Islet precursor cell (in vitro differentiated cells): ENCODE measurements at places on chromosomes 2 and 18.

GRCh38 chr2:24873619-24874018 is 46.4 kb downstream of the ADCY3 start:
- DNase-seq: peak; percentile 42

DNA sequence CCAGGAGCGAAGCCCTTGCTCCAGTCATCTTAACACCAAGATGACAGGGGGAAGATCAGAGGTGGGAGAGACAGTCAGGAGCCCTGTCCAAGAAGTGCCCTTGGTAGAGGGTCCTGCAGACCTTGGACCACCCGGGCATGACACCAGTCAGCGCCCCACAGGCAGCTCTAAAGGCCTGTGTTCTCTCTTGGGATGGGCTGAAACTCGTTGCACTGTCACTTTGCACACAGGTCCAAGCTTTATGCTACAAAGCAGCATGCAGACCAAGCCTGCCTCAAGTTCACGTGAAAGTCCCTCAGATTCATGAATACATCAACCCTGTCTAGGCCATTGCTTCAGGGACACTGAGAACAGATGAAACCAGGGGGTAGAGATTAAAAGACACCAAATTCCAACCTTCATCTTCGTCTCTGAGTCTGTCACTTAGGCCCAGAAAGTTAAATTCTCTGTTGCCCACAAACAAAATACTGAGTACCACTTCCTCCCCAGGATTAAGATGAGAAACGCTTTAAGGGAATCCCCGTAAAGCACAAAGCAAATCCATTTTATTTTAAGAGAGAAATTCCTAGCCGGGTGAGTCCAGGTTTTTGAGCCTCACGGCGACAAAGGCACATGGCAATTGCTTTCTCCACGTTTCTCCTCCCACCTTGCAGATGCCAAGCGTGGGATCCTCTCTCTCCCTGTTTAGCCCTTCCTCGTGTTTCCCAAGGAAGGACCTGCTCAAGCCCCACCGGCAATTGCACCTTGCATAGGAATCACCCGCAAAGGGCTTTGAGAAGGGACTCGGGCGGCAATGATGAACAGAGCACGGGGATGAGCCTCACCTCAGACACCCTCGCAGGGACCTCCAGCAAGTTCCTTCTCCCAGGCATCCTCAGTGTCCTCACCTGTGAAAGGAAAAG is 75.0 kb upstream of the ID2 start:
- peak; percentile 51 for DNase-seq

GRCh38 chr2:106032676-106033075 is 161.4 kb downstream of the UXS1 start:
- no peak for DNase-seq

GRCh38 chr2:235668782-235669181 is 174.9 kb downstream of the AGAP1 start:
- DNase-seq: no peak

DNA sequence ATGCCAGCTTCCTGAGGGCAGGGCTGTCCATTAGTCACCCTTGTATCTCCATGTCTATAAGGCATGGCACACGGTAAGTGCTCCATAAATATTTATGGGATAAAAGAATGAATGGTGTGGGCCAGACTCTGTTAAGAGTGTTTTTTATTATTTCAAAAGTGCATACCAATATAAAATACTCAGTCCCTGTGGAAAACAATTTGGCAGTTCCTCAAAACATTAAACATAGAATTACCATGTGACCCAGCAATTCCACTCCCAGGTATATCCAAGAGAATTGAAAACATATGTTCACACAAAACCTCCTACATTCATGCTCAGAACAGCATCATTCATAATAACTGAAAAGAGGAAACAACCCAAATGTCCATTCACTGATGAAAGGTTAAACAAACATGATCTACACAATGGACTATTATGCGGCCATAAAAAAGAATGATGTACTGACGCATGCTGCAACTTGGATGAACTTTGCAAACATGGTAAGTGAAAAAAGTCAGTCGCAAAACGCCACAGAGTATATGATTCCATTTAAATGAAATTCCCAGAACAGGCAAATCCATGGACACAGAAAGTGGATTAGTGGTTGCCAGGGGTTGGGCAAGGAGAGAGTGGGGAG is 69.1 kb upstream of the TCF7L1 start:
- DNase-seq: no peak

DNA sequence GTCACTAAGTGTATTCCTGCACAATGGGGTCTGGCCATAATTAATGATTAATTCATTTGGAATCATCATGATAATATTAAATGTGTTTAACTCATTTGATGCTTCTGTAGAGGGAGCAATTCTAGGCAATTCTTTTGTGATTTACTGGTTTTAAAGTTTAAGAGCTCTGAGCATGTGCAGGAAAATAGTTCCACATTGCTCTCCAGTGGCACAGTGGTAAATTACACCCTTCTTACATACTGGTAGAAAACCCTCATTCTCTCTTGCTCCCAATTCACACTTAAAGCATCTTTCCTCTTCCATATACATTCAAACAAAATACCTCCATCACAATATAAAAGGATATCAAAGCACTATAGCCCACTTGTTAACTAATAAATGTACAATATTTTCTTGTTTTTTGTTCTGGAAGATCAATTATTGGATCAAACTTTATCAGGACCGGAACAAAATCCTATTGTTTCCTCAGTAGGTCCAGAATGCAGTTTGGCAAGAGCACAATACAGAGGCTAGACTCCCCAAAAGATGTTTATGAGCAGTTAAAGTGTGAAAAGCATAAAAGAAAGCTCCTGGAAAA is 844.3 kb downstream of the MBD2 start:
- DNase-seq: no peak

DNA sequence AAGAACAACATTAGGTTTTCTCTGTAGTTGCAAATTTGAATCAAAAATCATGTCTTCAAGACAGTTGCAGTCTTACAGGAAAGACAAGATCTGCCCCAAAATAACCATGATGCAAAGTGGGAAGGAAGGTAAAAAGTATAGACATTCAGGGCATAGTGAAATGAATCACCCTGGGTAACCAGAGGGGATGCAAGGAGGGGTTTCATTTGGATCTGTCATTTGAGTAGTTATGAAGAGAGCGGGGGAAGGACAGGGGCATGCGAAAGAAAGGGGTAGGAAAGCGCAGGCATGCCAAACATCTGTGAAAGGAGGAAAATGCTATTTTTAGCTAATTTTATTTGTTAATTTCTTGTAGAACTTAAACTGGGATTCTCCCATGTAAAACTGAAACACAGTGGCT is 219.1 kb upstream of the BOD1L2 start:
- DNase-seq: no peak

DNA sequence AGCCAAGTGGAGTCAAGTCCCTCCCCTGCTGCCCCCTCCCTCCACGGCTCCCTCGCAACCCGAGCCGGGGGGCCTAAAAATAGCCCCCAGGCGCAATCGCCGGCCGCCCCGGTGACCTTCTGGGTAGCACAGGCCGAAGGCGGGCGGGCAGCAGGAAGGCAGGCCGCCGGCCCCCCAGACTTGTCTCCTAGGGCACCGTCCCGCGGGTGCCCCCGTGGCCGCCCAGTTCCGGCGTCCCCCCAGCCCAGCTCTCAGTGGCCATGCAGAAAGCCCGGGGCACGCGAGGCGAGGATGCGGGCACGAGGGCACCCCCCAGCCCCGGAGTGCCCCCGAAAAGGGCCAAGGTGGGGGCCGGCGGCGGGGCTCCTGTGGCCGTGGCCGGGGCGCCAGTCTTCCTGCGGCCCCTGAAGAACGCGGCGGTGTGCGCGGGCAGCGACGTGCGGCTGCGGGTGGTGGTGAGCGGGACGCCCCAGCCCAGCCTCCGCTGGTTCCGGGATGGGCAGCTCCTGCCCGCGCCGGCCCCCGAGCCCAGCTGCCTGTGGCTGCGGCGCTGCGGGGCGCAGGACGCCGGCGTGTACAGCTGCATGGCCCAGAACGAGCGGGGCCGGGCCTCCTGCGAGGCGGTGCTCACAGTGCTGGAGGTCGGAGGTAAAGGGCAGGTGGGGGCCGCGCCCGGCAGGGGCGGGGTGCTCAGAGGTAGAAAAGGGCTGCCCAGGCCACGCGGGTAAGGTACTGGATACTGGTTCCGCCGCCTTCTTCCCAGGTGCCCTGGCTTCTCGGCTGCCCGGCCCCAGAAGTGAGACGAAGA is at the start of gene SPEG:
Gene SPEG, plus strand, starts transcription at position 126 of the 808 bp plus-strand sequence. Its CDS starts 135 bp downstream, at position 261.
- DNase-seq: peak; percentile 60

GRCh38 chr18:28109781-28110560 is 67.0 kb downstream of the CDH2 start:
- no peak for DNase-seq

DNA sequence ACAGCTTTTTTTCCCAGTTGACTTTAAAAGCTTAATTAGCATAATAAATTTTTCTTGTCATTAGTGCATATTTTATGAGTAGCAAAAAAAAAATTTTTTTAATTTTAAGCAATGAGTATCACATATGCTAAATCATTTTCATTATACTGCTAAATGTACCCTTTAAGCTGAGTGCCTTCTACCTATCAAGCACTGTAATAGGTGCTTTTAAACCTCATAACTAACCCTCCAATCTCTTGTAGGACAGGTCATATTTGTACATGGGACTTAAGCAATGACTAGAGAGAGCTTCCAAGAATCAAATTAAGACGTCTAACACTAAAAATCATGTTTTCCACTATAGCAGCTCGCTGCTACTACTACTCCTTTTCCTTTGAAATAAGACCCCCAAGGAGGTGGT is 7.4 kb downstream of the XPO1 start:
- no peak for DNase-seq

DNA sequence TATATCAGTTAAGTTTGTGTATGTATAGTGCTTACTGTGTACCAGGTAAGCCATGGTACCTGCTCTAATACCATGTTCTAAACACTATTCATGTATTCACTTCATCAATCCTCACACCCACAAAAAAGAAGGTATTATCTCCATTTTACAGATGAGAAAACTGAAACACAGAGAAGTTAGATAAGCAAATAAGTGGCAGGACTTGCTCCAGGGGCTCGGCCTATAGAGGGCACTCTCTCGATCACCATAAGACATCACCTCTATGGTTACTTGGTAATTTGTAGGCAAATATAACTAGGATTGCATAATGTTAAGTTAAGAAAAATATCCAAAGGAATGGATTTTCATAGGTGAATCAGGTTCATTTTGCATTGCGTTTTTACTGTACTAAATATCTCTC is 118.1 kb upstream of the FN1 start:
- DNase-seq: no peak

- DNase-seq: peak; percentile 49
Measured at GRCh38 chr2:45267062-45267792, 258.0 kb upstream of the SIX2 start.

DNA sequence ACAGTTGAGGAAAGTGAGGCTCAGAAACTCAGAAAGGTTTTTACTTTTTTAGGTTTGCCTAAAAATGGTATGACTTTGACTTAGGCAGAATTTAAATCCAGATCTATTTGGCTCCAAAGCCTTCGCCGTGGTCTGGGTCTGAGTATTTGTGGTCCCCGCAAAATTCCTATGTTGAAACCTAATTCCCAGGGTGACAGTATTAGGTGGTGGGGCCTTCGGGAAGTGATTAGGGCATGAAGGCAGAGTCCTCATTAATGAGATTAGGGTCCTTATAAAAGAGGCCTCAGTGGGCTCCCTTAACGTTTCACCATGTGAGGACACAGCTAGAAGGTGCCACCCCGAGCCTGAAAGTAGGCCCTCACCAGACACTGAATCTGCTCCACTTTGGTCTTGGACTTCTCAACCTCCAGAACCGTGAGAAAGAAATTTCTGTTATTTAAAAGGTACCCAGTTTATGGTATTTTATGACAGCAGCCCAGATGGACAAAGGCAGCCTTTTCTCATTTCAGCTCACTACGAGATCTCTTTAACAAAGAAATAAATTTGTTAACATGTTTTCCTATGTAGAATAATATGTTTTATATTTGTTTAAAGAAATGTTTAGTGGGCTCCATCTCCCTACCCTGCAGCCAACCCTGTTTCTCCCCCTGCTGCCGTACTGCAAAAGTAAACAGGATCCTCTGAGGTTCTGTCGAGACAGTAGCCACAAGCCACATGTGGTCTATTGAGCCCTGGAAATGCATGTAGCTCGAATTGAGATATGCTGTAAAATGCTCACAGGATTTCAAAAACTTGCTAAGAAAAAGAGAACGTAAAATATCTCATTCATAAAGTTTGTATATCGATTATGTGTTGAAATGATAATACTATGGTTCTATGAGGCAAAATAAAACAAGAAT is 80.6 kb downstream of the MOGAT1 start:
- no peak for DNase-seq

- no peak for DNase-seq
Measured at GRCh38 chr18:11004294-11004693, 145.1 kb downstream of the PIEZO2 start.

- no peak for DNase-seq
Measured at GRCh38 chr2:240441326-240441992, 6.0 kb downstream of the GPC1 start.
